ENCODE measurements at places on chromosomes 13 and 19.

DNA sequence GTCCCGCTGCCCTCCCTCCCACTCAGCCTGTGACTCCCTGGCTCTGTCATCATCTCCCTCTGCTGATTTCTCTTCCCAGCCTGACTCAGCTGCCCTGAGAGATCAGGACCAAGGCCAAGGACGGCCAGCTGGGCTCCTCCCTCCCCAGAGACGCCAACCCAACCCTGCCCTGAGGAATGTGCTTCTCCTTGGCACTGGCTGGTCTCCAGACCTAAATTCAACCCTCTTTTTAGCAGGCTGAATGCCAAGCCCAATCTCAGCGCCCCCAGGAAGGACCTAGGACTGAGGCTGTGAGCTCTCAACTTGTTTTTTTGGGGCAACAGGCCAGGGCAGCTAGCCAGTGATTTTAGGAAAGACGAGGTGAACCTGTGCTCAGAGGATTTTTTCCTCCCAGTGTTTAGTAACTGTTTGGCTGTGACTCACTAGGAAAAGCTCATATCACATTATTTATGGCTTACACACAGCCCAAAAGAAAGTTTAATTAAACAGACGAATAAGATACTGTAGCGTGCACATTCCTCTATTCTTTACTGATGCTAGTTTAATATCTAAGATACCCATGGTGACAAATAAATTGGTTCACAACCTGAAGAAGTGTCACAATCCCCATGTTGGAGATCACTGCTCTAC, 7.4 kb upstream of the IGFL1 start:
- DNase-seq = no peak

DNA sequence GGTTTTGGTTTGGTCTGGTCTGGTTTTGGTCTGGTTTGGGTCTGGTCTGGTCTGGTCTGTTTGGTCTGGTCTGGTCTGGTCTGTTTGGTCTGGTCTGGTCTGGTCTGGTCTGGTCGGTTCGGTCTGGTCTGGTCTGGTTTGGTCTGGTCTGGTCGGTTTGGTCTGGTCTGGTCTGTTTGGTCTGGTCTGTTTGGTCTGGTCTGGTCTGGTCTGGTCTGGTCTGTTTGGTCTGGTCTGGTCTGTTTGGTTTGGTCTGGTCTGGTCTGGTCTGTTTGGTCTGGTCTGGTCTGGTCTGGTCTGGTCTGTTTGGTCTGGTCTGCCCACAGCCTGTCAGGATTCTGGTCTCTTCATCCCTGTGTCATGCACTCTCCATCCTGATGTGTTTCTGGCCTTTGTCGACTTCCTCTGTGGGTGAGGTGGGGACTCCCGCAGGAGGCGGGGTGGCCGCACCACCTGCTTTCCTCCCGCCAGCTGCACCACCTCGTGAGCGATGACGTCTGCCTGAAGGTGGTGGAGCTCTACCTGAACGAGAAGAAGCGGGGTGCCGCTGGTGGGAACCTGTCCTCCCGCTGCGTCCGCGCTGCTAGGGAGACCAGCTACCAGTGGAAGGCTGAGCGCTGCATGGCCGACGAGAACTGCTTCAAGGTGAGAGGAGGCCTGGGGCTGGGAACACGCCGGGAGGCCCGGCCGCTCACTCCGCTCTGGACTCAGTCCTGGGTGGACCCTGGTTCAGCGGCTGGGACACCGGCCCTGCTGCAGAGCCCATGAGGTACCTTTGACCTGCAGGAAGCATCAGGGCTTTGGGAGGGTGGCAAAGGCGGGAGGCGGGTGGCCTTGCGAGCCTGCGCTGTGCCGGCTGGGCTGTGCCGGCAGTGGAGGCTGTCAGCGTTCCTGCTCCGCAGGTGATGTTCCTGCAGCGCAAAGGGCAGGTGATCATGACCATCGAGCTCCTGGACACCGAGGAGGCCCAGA, 12.9 kb upstream of the F2RL3 start:
- DNase-seq = no peak

DNA sequence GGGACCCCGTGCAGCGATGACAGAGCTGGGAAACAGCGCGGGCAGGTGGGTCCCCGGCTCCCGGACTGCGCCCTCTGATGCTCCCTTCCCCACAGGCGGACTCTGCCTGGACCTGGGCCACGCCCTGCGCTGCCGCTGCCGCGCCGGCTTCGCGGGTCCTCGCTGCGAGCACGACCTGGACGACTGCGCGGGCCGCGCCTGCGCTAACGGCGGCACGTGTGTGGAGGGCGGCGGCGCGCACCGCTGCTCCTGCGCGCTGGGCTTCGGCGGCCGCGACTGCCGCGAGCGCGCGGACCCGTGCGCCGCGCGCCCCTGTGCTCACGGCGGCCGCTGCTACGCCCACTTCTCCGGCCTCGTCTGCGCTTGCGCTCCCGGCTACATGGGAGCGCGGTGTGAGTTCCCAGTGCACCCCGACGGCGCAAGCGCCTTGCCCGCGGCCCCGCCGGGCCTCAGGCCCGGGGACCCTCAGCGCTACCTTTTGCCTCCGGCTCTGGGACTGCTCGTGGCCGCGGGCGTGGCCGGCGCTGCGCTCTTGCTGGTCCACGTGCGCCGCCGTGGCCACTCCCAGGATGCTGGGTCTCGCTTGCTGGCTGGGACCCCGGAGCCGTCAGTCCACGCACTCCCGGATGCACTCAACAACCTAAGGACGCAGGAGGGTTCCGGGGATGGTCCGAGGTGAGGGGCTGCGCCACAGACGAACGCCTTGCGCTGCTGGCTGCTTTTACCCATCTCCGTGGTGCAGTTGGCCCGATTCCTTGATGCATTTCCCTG, 7.8 kb upstream of the SELENOV start:
- peak; percentile 93 for DNase-seq

GRCh38 chr19:3518659-3519058, 12.5 kb downstream of the FZR1 start:
- DNase-seq = no peak

DNA sequence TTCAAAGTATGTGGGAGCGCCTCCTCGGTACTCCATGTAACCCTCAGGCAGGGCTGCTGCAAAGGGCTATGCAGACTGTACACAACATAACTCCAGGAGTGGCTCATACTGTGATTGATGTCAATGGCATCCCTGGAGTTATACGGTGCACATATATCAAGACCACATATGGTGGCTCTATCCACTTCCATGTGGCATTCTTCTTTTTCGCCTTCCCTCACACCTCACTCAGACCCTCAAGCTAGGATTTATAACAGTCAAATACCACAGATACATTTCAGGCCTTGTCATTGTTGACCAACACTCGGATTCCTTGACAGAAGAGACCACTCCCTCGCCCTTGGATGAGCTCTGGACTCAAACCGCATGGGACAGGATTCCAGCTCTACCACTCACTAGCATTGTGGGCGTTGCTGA, 11.3 kb upstream of the UBL3 start:
- DNase-seq = no peak

- no peak for DNase-seq
Measured at GRCh38 chr13:91661692-91662490, 263.5 kb downstream of the GPC5 start.

DNA sequence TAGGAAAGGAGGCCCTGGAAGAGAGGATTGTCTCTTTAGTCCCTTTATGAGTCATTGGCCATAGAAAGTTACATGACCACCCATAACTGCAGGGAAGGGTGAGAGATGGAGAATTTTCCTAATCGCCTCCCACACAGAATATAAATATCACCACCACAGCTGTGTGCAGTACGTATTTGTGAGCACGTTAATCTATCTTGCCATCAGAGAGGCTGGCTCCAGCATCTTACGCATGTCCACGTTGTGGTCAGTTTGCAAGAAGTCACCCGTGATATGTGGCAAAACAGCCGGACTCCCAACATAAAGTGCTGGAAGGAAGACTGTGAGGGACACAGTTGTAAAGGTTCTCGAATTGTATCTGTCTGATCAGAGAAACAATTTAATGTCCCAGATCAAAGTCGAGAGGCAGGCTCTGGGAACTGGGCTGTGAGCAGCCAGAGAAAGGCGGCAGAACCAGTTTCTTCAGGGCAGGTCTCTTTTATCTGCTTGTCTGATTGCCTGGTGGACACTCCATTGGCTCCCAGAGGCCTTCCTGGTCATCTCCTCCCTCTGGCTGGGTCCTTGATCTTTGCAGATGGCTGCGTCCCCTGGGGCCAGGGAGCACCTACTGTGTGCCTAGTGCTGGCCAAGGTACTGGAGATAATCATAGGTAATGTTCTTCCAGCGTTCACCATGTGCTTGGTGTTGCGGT, 74.9 kb downstream of the SIPA1L3 start:
- no peak for DNase-seq

GRCh38 chr19:46197314-46198070, 32.0 kb upstream of the IGFL1 start:
- no peak for DNase-seq

- DNase-seq = no peak
Measured at GRCh38 chr19:50030225-50030624, 4.4 kb downstream of the ZNF473 start.

GRCh38 chr13:96238241-96238640, 148.3 kb downstream of the HS6ST3 start:
- DNase-seq = no peak
